ENCODE measurements at places on chromosomes 5 and 9. TPM values are rescaled to one million over a fixed set of nuclear protein-coding genes. Genes with fewer than 3 reads are reported as not detected.

SURF2 gene
- 17.3 TPM for total RNA-seq

CNOT6 gene
- total RNA-seq, result 23.9 TPM

FUT7 gene
- 27.9 TPM for total RNA-seq

ITGA1 gene
- 3.1 TPM for total RNA-seq

ZFAND5 gene
- 175 TPM for total RNA-seq

RAI14 gene
- 3.3 TPM for total RNA-seq

CXCL14 gene
- not detected for total RNA-seq

IFNA1 gene
- total RNA-seq, result not detected

RNF208 gene
- 7.4 TPM for total RNA-seq

DNA sequence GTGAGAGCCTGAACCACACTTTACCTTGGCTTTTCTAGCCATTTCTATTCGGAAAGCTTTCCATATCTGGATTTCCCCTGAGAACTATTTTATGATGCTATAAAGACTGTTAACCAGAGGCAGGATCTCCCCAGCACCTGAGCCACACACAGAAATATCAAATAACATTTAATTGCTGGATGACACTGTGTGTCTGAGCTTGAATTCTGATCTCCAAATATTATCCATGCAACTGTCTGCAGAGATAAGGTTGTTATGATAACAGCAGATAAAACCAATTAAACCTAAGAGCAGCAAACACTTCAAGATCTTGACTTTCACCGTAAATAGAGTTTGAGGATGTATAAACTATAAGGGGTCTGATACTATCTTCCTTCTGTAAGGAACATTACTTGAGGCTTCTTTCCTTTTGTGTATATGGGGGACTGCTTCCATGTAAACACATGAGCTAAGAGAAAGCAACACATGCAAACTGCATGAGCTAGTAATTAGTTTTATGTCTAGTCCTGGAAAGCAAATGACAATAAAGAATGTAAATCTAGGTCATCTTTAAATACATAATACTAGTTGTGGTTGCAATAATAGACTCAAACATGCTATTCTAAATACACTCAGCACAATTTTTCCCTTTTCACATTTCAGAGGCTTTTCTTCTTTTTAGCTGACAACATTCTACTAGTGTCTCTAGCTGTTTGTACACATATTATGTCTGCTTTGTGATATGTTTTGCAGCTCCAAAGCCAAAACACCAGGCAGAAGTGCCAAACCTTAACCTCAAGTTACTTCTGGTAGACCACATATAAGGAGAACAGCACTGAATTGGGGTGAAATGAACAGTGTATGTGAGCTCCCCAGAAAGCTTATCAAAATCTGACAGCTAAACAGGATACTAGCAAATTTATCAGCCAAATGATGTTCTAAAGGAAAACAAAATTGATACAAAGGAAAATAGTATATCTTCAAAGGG, 136.5 kb downstream of the EFNA5 start:
- no peak for ATAC-seq

- ATAC-seq, result no peak
Observed at GRCh38 chr5:347712-348284, 26.3 kb downstream of the AHRR start.

- ATAC-seq, result peak; percentile 56
Observed at GRCh38 chr5:139068494-139069151, 129.5 kb downstream of the SIL1 start.

GRCh38 chr9:107700847-107701246, 211.3 kb upstream of the KLF4 start:
- ATAC-seq, result no peak

DNA sequence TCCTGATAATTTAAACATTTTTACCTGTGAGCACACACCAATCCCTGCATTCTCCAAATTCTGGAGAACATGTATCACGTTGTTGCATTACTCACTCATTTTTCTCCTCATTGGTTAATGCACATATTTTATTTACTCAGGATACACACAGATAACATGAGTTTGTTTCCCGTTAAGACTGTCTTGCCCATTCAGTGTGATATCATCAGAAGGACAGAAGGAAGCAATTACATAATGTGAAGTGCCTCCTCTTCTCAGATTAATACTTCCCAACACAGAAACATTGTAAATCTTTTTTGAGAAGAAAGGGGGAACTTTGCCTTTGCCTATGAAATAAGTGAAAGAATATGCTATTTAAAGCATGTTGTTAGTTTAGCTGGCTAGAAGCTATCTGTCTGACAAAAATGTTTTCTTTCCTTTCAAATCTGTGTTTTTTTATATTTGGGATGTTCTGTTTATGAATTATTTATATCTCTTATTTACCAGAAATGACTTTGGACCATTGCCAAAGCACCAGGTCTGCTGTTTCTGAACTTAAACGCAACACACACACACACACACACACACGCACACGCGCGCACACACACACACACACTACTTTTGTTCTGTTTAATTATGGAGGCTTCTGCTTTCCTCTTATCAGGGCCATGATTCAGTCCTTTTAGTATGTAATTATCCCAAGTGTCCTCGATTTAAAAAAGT, 186.5 kb downstream of the CHSY3 start:
- ATAC-seq, result no peak

DNA sequence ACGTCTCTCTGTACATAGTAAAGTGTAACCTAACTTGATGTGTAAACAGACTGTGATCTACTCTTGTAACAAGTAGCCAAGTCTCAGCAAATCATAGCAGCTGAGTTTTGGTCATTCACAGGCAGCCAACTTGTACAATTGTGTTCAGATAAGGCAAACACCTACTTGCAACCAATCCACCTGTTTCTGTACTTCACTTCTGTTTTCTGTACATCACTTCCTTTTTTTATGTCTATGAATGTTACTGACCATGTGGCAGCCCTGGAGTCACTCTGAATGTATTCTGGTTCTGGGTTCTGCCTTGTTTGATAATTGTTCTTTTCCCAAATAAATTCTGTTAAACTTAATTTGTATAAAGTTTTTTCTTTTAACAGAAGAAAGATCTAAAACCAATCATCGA, 26.0 kb downstream of the RLN2 start:
- no peak for ATAC-seq

DNA sequence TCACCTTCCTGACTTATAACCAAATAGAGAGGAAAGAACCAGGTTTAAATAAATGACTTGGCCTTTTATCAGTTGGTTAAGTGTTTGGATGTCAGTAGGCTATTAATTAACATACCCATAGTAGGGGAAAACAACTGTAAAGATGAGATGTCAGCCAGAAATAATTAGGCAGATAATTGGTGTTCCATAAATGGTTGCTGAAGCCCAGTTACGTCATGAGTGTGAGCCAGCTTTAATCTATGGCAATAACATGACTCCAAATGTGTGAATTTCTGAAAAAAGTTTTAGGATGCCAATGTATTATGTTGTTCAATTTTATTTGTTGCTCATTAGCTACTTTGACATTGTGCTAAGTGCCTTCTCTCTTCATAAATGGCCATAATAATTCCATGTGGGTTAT, 180.5 kb downstream of the FBXL7 start:
- no peak for ATAC-seq

DNA sequence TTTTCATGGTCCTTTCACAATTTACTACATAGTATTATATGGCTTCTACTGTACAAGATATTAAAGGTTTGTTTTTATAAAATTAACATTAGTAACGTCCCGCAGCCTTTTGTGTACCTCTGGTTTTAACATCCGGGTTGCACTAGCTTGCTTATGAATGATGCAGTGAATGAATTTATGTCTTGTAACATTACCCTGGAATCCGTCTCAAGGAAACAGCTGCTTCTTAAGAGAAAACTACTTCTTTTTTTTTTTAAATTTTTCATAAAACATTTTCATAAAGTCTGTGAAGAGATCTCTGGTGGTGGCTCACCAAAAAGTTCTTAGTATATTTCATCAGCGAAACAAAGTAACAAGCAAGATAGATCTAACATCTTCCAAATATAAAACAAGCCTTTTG, 23.6 kb downstream of the MARCHF3 start:
- no peak for ATAC-seq

GRCh38 chr5:151012862-151013261, 7.5 kb upstream of the GPX3 start:
- no peak for ATAC-seq

GRCh38 chr5:139912158-139912557, 116.5 kb downstream of the PSD2 start:
- no peak for ATAC-seq

DNA sequence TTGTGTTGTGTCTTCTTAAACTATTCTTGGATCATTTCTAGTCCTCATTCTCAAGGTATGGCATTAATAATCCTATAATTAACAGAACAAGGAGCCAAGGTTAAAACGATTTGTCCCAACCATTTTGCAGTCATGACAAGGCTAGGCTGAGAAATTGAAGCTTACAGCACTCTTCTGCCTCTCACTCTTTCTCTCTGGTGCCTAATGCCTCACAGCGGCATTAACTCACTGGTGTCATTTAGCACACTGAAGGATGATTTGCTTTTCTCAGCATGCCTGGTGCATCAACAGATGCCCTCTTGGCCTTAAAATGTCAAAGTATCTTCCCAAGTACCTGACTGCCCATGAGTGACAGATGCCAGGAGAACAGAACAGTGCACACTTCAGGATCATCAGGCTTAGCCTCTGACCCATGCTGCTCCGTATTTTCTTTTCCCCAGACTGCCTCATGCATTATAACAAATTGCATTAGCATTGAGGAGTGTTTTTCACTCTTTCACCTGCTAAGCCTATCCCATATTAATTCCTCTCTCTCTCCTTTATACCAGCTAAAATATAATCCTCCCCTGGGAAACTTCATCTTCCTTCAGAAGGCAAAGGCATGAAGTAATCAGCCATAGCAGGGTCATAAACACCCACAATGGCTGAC, 61.1 kb upstream of the SV2C start:
- no peak for ATAC-seq

DNA sequence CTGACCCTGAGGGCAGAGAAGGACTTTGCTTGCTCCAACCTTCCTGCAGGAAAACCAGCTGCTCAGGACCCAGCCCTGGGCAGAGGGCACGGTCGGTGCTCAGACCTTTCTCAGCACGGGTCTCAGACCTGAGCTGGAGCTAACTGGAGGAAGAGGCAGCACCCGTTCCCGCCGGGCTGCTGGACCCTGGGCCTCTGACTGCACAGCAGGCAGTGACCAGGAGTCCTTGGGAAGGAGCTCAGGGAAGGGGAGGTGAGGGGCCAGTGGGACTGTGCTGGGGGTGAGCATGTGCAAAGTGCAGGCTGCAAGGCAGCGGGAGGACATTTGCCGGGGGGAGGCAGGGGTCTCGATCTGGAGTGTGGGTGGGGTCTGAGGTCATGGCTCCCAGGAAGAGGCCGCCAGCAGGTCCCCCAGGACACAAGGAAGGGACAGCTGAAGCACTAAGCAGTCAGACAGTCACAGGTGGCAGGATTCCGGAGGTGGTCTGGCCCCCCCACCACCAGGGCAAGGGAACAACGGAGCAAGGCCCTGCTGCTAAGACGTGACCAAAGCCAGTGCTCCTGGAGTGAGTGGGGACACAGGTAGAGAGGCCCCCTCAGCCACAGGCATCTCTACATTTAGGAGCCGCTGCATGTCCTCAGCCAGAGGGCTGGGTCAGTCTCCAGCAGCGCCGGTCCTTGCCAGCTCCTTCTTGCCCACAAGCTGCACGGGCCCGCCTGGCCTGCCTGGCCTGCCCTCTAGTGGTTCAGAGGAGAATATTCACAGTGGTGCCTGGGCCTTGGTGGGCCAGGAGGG, 4.8 kb upstream of the DPM2 start:
- ATAC-seq, result peak; percentile 59

GRCh38 chr5:78805474-78806124, 157.0 kb upstream of the LHFPL2 start:
- ATAC-seq, result no peak

GRCh38 chr9:129595903-129596540, 24.9 kb downstream of the C9orf50 start:
- ATAC-seq, result no peak

DNA sequence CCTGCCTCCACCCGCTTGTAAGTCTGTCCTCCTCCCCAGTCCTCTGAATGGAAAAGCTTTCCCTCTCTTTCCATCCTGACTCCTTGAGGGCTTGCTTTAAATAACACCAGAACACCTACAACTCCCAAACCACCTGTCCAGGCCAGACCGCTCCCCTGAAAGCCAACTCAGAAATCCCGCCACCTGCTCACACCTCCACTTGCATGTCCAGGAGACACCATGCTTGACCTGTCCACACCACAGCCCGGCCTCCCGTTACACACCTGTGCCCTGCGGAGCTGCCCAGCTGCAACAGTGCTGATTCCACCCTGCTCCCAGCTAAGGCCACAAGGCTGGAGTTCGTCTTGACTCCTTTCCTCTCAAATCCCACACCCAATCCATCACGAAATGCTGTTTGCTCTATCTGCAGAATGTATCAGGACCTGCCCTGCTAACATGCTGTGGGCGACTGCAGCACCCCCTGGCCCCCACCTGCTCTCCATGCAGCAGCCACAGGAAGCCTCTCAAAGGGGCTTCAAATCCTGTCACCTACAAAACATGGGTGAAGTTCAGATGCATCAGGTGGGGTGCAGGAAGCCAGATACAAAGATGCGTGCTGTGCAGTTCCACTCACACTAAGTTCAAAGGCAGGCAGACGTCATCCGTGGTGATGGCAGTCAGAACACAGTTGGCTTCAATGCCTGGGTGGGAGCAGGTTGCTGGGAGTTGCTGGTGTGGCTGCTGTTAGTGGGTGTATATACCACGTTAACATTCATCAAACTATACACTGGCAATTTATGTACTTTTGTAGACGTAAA, 166.0 kb downstream of the ROR2 start:
- ATAC-seq, result no peak

GRCh38 chr5:80069251-80069800, 34.2 kb downstream of the THBS4 start:
- no peak for ATAC-seq

DNA sequence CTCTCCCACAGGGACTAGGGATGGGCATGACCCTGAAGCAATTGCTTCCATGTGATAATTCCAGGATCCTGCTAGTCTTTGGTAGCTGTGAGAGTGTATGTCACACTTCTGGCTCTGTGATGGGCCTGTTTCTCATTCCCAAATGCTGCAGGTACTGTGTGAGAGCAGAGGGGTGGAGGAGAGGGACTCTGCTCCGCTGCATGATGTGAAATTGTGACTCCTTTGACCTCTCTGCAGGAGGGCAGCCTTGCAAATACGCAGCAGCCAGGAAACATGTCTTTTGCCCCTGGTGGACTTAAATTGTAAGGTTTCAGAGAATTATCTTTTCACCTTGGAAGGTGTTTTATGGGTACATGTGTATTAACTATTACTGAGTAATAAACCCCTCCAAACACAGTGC, 61.6 kb downstream of the SFXN1 start:
- no peak for ATAC-seq

- ATAC-seq, result no peak
Observed at GRCh38 chr5:103037673-103038455, 82.1 kb downstream of the GIN1 start.
